Naive thymus-derived CD8-positive, alpha-beta T cell (primary cell): ENCODE measurements at places on chromosomes 2 and 18.

- DNase-seq = no peak
These were observed 100.0 kb downstream of the BIRC6 start for GRCh38 chr2:32456808-32457207.

GRCh38 chr2:11907190-11907589 is 160.8 kb downstream of the LPIN1 start:
- no peak for DNase-seq

DNA sequence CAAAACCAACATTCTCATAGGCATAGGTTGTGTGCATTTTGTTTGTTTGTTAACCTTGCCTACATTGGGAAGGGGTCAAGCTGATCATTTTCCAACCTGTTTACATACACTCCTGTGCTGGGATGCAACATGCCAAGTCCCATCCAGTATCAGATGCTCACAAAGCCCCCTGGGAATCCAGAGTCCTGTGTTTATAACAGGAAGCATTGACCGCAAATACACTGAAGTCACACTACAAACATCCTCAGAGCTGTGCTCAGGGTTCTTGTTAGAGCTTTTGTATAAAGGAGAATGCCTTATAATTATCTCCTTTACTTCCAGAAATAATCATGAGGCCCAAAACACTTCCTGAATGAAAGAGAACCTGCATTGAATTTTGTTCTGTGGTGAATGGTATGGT is 488.7 kb upstream of the TCF4 start:
- no peak for DNase-seq

GRCh38 chr2:127401757-127402695 is 14.3 kb upstream of the MAP3K2 start:
- no peak for DNase-seq

GRCh38 chr2:133426791-133427190 is 141.5 kb downstream of the NCKAP5 start:
- no peak for DNase-seq

GRCh38 chr2:16321872-16322271 is 343.8 kb downstream of the CYRIA start:
- no peak for DNase-seq

- DNase-seq = no peak
These were observed 46.0 kb downstream of the ARHGEF33 start for GRCh38 chr2:38935568-38936172.

- no peak for DNase-seq
These were observed 7.8 kb upstream of the DYNC2LI1 start for GRCh38 chr2:43766006-43766405.

DNA sequence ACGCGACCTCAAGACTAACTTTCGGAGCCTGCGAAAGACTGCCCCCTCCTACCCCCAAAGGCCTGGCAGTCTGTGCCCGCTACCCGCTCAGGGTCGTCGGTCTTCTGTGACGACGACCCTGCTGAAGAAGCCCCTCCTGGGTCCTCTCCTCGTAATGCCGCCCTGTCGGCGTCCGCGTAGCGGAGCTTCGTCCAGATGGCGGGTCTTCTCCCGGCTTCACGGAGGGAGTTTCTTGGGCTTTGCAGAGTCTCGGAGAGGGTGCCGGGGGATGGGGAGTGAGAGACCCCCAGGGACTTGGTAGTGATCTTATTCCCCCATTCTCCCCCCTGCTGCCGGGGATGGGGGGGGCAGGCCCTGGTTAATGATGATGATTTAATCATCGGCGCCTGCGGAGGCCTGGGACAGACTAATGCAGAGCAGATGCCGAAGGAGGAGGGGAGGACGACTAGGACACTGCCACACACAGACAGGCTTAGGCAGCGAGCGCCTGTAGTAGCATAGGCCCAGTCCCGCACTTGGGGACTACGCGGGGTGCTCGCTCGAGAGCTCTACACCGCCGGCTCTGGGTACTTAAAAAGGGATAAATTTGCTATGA is 528 bp upstream of the PCGF1 start:
- no peak for DNase-seq

GRCh38 chr2:186299610-186300009 is 186.4 kb upstream of the ZC3H15 start:
- no peak for DNase-seq

DNA sequence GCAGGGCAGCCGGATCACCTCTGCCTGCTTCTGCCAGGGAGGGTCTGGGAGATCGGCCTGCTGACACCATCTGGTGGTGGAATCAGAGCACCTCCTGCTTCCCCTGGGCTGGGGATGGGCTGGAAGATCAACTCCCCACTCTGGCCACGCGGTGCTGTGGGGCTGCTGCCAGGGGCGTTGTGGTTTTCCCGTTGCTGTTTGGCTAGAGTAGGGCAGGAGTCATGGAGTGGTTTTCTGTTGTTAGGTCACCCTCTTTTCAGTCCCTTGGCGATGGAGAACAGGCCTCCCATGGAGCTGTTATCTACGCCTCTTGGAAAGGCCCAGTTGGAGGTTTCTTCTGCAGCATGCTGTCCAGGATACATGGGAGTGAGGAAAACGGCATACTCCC is 15.2 kb downstream of the BCL2L11 start:
- DNase-seq = no peak

GRCh38 chr2:31314761-31315160 is 80.8 kb downstream of the EHD3 start:
- DNase-seq = no peak

- DNase-seq = no peak
These were observed 297.0 kb upstream of the PKDCC start for GRCh38 chr2:41750829-41751228.

GRCh38 chr2:45435316-45435715 is 175.8 kb downstream of the SRBD1 start:
- no peak for DNase-seq

- DNase-seq = no peak
These were observed 69.3 kb upstream of the ATL2 start for GRCh38 chr2:38446418-38446817.

DNA sequence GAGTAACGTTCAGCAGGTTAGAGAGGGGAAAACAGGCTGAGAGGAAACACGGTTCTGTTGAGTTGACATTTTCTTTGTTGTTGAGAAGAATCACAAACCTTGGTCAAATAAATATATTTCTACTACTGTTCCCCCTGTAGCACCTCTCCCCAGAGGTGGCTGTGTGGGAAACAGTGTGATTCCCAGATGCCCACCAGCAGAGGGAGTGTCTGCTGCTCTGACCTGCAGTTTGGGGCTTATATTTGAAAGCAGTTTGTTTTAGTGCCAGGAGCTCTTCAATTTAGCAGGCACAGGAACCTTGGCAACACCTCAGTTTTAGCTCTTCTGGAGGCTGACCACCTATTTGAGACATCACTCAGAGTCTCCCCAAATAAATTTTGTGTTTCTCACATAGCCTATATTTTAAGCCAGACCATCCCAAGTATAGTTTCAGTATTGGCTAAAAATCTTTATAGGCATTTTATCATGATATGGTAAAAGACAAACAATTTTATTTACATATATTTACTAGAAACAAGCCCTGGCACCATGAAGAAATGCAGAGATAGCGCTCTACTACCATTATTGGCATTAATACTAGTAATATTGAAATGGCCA is 75.7 kb downstream of the PIK3C3 start:
- no peak for DNase-seq

- no peak for DNase-seq
These were observed 9.3 kb downstream of the VPS4B start for GRCh38 chr18:63412953-63413352.

- no peak for DNase-seq
These were observed 188.4 kb upstream of the RASGRP3 start for GRCh38 chr2:33288011-33288410.

GRCh38 chr2:225416616-225417367 is 17.3 kb downstream of the NYAP2 start:
- no peak for DNase-seq

DNA sequence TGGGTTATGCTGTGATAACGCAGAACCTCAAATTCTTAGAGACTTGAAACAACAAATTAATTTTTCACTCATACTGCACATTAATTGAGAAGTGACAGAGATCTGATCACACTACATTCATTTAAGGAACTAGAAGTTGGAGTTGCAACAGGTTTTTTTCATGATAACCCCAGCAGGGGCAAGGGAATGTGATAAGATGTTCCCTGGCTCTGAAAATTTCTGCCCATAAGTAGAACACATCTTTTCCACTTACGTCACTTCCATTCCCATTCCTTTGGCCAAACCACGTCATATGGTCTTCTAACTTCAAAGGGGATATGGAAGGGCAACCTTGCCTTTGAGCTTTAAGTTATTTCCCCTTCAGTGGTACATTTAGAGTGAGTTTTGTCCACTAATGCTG is 29.7 kb upstream of the PSME4 start:
- DNase-seq = no peak

DNA sequence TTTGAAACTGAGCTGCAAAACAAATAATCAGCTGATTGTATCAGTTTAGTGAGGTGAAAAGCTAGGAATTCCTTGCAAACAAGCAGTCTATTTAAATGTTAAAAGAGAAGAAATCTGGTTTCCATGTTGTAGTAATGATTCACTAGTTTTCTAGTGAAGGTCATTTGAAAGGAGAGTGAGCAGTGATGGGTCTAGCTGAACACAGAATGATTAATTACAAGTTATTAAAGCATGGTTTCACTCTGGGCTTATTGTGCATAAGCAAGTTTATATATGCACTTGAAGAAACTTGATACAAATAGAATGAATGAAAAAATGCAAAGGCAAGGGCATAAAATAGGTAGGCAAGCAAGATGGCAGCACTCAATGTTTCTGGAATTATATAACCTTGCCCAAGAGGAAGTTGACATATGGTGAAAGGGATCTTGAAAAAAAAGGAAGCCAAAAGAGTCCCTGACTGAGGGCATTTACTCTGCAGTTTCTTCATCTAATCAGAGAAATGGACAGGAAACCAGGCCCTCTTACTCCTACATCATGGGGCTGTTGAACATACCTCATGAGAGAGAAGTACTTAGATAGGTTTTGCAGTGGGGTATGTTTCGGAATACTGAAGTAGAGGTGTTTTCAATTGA is 53.2 kb downstream of the PLCL1 start:
- no peak for DNase-seq

- no peak for DNase-seq
These were observed 213.4 kb upstream of the STK17B start for GRCh38 chr2:196384729-196385128.

DNA sequence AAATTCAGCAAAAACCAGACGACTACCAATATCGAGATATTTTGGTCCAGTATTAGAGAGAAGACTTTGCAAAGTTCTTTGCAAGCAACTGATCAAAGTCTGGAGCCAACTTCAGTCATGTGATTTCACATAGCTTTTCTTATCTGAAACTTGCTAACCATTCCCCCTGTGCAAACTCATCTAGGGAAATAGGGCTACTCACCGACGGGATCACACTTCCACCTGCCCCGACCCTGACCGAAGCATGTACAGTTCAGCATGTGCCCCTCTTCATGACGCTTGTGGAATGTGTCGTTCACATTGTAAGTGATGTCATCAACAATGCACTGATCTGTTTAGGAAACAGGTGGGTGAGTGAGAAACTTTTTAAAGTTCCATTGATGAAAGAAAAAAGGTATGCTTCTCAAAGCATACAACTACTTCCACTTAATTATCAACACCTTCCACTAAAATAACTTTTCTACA is 15.4 kb downstream of the FN1 start:
- DNase-seq = no peak

DNA sequence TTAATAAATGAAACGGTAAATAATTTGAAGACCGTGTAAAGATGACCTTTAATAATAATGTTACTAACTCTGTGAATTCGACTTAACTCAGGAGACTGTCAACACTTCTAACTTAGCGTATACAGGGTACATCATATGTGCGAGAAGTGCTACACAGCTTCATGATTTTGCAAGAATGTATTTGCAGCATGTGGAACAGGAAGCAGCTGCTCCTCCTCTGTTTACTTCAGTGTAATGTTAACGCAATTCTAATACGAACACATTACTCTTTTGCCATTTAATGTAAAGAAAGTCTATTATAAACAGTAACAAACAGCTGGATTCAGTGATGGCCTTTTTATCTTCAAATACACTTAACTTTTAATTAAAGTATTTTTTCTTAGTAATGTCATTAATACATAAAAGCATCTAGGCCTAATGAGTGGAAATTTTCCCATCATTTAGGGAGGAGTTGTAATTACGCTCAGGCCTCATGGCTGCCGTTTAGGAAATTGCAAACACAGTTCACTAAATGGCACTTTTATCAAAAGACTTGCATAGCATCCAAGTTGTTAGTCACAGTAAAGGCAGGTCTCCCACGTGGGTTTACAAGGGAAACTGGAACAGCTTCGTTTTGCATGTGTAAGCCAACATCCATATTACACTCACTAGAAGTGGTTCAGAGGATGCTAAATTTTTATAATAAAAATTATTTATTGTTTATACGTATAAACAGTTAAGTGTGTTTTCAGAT is 635.7 kb downstream of the FBXO15 start:
- no peak for DNase-seq
